Gastroesophageal sphincter (tissue), 4 donors: ENCODE measurements at places on chromosomes 5 and 9. TPM values are rescaled to one million over a fixed set of nuclear protein-coding genes. Genes with fewer than 3 reads are reported as not detected.

LURAP1L gene
- total RNA-seq = 29.6 TPM

DNA sequence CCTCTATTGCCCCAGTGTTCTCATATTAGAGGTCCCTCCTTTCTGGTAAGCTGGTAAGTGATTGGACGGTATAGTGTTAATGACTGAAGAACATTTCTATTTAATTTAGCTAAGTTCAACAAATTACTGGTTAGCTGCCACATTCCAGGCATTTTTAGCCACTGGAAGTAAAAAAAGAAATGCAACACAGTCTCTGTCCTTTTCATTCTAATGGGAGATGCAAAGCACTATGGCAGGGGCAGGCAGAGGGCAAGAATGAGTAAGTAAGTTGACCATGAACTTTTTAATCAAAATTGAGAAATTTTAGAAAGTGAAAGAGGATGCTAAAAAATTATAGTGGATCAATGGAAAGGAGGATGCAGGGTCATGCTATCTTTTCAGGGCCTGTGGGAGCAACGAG lies 137.4 kb downstream of the GPBP1 start:
- no peak for ATAC-seq

GRCh38 chr9:136273244-136273865 lies 27.7 kb upstream of the QSOX2 start:
- no peak for ATAC-seq

RNF183 gene
- not detected for total RNA-seq

- no peak for ATAC-seq
Observed at GRCh38 chr5:78550891-78551290, 97.7 kb downstream of the LHFPL2 start.

SLC22A5 gene
- total RNA-seq = 6.5 TPM

DNA sequence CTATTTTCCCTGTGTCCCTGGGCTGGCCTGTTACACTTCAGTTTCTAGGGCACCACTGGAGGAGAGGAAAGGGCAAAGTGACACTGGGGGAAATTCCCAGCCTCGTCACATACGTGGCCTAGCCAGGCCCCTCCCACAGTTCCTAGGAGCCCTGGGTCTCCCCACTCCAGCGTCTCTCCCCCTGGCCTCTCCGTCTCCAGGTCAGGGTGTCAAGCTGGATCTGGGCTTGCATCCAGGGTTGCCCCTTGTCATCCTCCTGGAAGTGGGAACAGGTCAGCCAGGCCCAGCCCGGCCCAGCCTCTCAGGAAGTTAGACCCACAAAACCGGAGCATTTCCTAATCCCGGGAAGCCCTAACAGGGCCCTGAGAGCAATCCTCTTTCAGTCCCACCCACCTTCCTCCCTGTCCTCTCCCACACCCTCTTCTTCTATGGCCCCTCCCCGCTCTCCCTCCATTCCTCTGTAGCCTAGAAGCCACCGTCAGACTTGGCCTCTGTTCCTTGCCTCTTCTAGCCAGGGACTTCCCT lies 4.7 kb upstream of the TNIP1 start:
- ATAC-seq = peak; percentile 69

DNA sequence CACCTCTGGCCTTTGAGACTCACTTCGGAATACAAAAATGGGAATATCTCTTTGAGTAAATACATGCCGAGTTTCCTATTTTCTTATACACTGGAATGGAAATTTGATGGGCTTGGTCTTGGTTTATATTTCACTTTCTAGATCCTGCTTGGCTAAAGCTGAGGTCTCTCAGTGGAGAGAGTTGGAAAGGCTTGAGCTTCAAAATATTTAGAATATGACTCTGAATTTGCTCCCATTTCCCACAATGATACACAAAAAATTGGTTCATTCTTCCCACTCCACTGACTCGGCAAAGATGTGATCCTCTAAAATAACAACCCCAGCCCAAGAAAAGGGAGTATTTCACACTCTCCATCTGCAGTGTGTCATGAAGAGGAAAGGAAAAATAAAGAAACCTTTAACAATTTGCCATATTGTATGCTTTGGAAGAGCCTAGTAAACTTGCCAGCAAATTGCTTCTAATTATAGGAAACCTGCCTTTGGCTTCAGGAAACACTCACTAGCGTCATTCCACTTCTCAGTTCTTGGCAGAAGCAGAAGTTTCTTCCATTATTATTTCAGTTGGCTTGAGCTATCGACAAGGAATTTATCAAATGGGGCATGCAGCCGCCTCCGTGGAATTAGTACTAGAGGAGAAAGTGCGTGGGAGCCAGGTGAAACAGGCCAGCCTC lies 302.9 kb downstream of the NSG2 start:
- ATAC-seq = no peak

ZNF483 gene
- total RNA-seq = 10.8 TPM

LRRC26 gene
- not detected for total RNA-seq

EFNA5 gene
- 2.4 TPM for total RNA-seq

DNA sequence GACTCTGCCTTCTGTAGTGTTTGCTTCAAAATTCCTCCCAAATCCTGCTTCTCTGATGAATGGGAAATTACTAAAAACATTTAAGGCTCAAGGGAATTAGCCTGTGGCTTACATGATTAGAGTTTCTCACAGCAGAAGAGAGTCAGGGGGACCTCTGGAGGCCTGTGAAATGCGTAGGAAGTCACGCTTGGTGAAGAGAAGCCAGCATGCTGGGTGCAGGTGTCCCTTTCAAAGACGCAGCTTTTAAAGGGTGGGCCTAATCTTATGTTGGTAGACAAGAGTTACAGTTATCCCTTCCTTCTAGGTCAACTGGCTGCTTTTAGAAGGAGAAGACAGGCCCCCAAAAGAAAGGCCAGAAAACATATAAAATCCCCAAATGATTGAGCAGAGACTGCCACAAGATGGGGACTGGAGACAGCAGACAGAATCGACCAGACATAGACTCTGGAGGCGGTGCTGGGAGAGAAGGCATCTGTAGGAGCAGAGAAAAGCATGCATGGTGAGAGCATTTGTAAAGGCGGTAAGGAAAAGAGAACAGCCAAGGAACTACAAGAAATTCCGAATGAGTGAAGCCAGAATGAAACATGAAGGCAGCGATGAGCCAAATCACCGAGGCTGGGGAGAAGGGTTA lies 42.3 kb downstream of the B4GALT1 start:
- ATAC-seq = no peak

CARTPT gene
- 2.0 TPM for total RNA-seq
